ENCODE measurements at places on chromosomes 12 and 14. TPM values are rescaled to one million over a fixed set of nuclear protein-coding genes. Genes with fewer than 3 reads are reported as not detected.

EPS8 gene
- total RNA-seq, result 17.0 TPM

DNA sequence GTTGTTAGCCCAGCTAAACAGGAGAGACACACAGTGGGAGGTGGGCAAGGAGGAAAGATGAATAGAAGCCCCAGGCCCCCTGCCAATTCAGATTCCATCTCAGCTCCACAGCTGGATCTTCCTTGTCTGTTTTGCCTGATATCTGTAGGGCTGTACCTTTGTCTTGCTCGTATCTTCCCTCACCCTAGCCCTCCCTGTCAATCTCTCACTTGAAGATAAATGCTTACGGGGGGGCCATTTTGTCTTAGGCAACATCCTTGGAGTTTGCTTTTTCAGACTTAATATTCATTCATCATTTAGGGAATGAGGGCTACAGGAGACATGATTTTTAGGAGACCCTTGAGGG, 2.4 kb downstream of the KIF5A start:
- H3K36me3 ChIP-seq, result no peaks in the 10 kb centered on the region
- peak; percentile 34 for DNase-seq
- peaks cover 33% of the 10 kb centered on the region for H3K4me1 ChIP-seq
- H3K4me3 ChIP-seq, result peak overlapping the region; percentile 10
- H3K27ac ChIP-seq, result peak overlapping the region; percentile 59

TXNDC16 gene
- 22.6 TPM for total RNA-seq

BATF gene
- total RNA-seq, result not detected

Data from neural progenitor cell (in vitro differentiated cells).